NCI-H1694 treated with DMSO at 0.1 percent for 48 hours (cell line): ENCODE measurements at places on chromosomes 16 and 17.

GRCh38 chr17:66764506-66764905 is 70.4 kb upstream of the CACNG5 start:
- no peak for DNase-seq

DNA sequence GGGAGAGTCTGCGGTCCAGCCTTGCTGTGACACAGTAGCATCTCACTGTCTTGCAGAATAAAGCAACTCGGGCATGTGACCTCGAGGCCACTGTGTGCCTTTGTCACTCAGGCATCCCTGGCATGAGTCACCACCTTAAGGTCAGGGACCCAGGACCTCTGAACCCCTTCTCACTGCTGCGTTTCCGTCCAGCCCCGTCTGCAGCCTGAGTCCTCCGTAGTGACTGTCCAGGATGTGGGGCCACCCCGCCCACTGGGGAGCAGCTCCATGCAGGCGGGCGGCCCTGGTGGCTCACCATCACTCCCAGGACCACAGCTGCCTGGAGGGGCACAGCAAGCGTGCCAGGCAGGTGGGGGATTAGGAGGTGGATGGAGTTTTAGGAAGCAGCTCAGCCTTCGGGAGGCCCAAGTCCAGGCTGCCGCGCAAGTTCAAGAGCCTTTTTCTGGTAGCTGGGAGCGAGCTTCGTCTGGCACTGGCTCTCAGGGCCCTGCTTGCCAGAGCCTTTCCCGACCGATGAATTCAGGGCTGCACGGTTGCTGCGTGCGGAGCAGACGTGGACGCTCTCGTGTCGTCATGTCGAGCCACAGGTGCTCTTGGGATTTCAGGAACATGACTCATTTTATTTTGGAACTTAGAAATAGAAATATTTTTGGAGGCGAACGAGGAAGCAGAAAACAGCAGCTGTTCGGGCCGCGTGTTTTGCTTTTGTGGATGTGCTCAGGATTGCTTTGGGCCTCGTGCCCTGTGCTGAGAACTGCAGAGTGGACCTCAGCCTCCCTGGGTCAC is 16.8 kb downstream of the KCTD5 start:
- DNase-seq, result no peak

GRCh38 chr17:61468263-61468907 is 16.2 kb downstream of the TBX4 start:
- DNase-seq, result no peak

DNA sequence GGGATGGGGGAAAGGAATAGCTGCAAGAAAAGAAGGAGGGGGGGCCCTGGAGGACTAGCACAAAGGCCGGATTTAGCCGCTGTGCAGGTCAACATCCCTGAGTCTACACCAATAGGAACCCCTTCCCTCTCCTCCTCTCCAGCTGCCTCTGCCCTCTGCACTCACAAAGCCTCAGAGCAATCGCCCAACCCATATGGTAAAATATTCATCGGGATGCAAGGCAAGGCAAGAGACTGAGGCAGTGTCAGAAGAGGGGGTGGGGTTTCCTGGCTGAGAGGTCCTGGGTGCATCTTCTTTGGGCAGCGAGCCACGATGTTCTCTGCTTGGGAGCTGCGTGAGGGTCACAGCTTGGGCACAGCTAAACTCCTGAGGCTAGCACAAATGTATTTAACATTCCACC is 115.5 kb upstream of the NLRP1 start:
- DNase-seq, result no peak

DNA sequence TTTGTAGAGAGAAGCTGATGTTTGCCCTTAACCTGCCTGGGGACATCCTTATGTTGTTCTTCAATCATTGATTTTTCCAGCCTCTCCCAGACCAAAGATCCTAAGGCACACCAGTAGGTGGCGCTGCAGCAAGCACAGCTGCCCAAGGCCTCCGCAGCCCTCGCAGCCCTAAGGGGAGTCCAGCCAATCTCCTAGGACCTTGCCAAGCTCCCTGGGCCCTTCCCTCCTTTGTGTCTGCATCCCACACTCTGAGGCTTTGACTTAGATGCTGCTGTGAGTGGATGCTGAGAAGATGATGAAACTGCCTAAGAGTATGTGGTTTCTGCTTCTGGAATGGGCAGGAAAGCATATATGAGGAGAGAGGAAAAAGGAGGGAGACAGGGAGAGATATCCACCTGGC is 47.1 kb downstream of the SPACA3 start:
- DNase-seq, result no peak

DNA sequence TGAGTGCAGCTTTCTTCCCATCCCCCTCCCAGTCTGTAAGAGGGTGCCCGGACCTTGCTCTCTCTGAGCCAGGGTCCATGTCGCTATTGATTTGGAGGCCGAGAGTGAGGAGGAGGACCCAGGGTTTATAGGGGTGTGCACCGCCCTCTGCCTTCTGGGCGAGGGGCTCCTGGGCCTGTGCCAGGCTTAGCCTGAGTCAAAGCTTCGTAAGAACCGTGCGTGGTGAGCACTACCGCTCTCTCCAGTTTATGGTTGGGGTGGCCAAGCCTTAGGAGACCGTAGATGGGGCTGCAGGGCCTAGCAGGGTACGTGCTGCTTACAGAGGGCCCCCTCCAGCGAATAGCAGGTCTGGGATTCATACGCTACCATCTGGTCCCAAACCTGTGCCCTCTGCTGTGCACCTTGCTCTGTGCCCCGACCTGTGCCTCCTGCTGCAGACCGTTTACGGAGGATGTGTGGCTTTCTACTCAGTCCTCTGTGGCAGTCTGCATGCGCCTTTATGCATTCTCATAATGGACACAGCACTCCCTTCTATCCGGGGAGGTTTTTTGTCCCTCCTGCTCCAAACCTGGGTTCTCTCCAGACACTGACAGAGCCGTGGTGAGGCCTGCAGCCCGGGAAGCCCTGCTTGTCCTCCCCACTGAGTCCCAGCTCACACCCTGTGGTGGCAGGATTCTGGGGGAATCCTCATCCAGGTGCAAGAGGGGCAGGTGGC is 54.7 kb downstream of the PGS1 start:
- no peak for DNase-seq

DNA sequence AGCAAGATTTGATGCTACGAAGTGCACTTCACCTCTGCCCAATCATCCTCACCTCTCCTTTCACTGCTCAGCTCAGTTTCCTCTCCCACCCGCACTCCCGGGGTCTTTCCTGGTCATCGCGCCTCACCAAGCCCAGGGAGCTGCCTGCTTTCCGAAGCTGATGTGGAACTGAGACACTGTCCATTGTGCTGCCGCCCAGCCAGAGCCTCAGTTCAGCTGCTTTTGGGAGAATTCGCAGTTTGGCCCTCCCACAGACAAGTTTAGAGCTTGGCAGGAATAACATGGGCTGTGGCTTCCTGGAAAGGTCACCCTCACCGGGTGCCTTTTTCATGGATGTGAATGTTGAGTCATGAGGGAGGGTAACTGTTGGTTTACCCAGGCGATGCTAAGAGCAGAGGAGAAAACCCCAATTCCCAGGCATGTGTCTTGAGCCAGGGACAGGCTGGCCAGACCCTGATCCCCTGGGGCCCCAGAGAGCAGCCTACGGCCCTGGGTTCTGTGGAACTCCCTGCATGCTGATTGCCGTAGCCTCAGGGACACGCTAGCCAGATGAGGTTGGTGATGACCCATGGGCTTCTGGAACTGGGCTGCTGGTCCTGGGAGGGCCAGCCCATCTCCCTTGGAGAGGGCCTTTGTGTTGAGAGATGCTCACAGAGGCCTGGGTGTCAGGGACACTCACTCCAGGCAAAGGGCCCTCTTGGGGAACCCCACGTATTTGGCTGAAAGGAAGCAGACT is 1687.5 kb downstream of the TP53TG3F start:
- no peak for DNase-seq

- no peak for DNase-seq
Measured at GRCh38 chr17:15273141-15273793, 8.1 kb upstream of the PMP22 start.

DNA sequence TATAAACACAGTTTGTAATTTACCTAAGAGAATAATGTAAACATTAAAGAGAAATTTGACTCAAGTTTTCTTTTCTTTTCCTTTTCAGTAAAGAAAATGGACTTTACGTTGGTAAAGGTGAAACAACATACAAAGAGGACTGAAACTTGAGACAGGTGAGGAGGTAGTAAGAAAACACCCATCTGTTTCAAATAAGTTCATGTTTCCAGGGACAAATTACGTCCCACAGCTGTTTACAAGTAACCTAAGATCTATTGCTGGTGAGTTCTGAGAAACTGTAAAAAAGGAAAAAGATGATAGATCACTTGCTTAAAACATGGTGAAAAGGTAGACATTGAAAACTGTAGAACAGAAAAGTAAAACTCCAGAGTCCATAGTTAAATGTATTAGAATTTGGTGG is 4.8 kb upstream of the ABCA5 start:
- DNase-seq, result no peak
